Activated T-cell treated with anti-CD3 and anti-CD28 coated beads for 24 hours (primary cell): ENCODE measurements at places on chromosomes 5 and 9.

DNA sequence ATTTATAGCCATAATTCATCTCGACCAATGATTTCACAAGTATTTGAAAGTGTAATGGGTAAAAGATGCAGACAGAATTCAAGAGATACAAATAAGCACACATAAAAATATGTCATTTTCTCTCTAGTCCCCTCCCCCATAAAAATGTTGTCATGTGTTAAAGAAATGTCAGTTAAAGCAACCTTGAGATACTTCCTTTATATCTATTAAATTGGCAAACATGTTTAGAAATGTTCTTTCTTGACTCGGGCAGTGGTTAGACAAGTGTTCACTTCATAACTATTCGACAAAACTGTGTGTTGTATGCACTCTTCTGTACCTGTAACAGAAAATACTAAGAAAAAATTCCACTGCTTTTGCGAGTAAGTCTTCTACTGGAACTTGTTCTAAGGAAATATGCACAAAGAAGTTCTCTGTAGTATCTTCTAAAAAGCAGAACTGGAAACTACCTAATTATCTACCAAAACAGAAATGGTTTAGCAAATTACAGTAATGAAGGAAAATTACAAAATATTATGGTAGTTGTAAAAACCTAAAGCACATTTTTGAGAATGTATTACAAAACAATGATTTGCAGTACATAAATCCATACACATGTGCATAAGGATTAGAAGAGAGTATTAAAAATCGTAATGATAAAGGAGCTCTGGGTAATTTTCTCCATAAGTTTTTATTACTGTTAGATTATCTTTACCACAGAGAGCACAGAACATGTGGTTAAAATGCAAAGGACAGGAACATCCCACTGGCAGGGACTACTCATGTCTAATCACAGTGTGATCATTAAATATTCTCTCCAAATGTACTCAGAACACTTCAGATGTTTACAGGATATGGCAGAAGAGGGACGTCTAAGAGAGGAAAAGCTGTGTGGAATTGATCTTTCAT is 35.9 kb downstream of the FBXW2 start:
- no peak for DNase-seq

DNA sequence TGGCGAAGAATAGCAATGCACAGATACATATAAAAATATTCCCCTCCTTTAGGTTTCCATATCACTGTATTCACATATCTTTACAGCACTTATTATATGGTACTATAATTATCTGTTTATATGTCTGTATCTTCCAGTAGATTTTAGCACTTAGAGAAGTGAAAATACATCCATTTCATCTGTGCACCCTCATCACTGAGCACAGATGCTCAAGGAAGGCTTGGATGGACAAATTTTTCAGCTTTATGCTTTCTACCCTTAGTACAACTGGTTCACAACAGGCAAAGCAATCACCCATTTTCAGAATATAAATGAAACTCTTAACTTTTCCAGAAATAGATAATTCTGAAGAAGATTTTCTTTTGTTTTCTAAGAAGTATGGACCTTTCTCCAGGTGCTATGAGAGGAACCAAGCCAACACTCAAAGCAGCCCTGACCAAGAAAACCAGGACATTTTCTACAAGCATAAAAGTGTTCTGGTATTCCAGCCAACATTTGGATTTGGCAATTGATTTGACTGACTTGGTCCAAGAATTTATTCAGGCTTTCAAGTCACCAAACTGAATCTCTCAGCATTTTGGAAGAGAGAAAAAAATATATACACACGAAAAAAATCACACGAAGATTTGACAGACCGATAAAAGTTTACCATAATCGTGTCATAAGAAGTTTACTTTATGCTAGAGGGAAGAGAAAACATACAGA is 170.2 kb upstream of the CD180 start:
- no peak for DNase-seq

DNA sequence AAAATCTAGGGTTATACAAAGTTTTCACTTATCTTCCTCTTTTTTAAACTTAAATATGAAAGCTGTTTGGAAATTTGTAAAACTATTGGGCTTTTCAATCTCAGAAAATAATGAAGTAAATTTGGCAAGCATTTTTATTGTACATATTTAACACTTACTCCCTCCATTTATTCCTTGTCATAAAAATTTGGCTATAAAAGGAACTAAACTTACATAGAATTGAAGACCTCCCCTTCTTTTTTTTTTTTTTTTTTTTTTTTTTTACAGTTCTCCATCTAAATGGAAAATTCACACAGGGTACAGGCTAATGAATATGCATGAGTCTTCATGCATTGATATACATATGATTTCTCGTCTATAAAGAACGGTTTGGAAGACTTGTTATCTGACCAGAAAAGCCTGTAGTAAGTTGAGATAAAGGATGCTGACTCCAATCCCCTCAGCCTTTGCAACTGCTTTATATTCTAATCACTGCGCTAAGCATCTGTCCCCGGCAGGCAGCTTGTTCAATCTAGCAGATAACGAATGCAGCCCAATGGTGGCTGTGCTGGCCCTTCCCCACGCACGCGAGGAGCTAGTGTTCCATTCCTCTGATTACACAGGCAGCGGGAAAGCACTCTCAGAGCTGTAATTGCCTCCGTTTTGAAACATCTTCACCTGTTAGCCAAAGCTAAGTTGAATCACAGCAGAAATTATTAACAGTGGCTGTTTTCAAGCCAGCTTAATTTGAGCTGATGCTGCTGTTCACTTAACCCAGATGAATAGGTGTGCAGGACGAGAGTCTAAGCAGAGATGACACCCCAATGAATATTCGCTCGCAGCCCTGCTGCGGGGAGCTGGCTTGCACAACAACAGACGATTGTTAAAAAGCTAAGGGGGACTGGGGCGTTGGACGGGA is 453.8 kb upstream of the ZNF608 start:
- no peak for DNase-seq

DNA sequence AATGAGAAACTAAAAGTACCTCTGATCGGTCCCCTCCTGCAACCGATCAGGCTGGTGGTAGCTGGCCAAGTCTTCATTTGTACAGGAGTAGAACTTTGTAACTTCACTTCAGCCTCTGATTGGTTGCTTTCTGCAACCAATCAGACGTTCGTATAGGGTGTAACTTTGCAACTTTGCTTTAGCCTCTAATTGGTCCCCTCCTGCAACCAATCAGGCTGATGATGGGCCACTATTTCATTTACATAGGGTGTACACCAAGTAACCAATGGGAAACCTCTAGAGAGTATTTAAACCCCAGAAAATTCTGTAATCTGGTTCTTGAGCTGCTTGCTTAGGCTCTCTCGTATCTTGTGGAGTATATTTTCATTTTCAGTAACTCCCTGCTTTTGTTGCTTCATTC is 445.5 kb downstream of the MED10 start:
- no peak for DNase-seq

DNA sequence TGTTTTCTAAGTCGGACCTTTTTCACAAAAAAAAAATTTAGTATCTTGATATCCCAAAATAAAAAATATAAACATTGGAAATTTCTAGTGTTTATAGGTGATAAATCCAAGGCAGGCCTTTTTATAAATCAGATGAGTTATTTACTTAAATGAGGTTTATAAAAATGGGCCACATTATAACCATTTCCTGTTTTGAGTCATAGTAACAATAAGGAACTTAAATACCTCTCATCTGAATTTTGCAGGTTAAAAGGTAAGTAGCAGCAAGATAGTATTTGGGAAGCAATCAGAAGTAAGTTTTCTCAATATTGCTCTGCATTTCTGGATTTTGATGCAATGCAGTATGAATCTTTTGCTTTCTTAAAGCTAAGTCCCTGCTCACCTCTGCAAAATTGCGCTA is 3.9 kb downstream of the SPTAN1 start:
- DNase-seq, result no peak
